A549 treated with Hydrocortisone at 1 μM for 4 hours (cell line): ENCODE measurements at places on chromosomes 2 and 18. TPM values are rescaled to one million over a fixed set of nuclear protein-coding genes. Genes with fewer than 3 reads are reported as not detected.

The UGT1A9 gene
- total RNA-seq, result 3.6 to 6.4 TPM (median 4.2 TPM) in 5 replicates

The ING5 gene
- 20.1 to 25.9 TPM (median 21.4 TPM) in 5 replicates for total RNA-seq

The FAP gene
- total RNA-seq, result 0.23 TPM in 1 of 5 replicates, not detected in the others

The CRACDL gene
- total RNA-seq, result 3.9 to 4.3 TPM (median 4.0 TPM) in 5 replicates

The CRYGC gene
- total RNA-seq, result not detected in 5 replicates

The RGPD8 gene
- total RNA-seq, result 2.3 to 4.7 TPM (median 2.9 TPM) in 5 replicates

The PARD6G gene
- total RNA-seq, result 1.9 to 3.4 TPM (median 2.7 TPM) in 5 replicates

The CEP192 gene
- total RNA-seq, result 7.4 to 10.2 TPM (median 8.0 TPM) in 5 replicates
